CD4-positive, alpha-beta T cell (primary cell): ENCODE measurements at places on chromosomes 1 and 21.
A peak's percentile ranks its signal among the peaks of the same experiment; 100 is the strongest.

GRCh38 chr21:41755934-41756773 lies 10.7 kb downstream of the RIPK4 start:
- DNase-seq = no peak

DNA sequence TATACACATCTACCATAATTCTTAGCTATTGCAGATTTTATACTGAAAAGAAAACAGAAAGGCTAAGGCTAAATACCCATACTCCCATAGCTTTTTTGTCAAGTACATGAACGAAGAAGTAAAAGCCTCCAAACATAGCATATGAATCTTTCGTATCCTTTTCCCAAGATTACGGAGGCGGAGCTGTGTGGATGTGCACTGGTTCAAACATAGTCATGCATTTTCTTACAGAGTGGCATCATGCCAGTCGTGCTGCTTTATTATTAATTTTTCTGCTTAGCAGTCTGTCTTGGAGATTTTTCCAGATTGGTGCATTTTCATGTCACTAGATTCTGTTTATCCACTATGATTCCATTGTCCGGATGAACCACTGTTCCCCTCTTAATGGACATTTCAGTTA lies 118.7 kb upstream of the RUNX3 start:
- DNase-seq = no peak

- no peak for DNase-seq
These were observed 1.5 kb upstream of the PPP1R15B start for GRCh38 chr1:204413170-204413535.

DNA sequence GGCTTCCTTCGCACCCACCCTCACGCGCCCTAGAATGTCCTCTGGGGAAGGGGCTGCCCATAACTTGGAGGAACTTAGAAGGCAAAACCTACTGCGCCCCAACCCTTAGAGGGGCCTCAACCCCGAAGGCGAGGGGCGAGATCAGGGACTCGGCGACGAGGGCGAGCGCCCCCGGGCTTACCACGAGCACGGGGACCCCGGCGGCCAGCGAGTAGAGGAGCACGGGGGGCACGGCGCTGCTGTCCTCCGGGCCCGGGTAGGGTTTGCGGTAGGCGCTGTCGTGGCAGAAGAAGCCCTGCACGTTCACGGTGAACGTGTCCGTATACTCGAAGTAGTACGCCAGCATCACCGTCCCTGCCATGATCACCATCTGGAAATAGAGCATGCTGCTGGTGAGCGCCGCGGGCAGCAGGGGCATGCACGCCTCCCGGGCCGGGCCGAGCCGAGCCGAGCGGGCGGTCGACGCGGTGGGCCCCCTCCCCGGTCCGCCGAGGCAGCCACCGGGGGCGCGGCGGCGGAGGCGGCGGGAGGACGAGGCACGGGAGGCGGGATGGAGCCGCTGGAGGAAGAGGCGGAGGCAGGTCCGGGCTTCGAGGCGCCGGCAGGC lies 304 bp downstream of the PLPPR5 start:
- peak; percentile 9 for DNase-seq

GRCh38 chr1:245583575-245584330 lies 429.0 kb downstream of the KIF26B start:
- no peak for DNase-seq

DNA sequence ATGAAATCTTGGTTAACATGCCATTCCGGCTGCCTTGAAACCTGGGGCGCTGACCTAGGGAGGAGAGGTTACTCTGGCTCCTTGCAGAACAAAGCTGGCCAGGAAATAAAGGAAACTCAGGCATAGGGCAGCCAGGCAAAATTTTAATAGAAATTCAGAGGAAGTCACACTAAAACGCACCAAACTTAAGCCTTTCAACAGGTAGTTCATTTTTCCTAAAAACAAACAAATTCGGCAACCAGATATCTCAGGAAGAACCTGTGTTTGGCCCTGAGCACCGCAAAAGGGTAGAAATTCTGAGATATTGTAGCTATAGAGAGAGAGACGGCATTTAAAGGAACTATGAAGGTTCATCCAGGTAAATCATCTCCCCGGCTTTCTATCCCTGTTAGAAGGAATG lies 13.1 kb downstream of the LYST start:
- no peak for DNase-seq

DNA sequence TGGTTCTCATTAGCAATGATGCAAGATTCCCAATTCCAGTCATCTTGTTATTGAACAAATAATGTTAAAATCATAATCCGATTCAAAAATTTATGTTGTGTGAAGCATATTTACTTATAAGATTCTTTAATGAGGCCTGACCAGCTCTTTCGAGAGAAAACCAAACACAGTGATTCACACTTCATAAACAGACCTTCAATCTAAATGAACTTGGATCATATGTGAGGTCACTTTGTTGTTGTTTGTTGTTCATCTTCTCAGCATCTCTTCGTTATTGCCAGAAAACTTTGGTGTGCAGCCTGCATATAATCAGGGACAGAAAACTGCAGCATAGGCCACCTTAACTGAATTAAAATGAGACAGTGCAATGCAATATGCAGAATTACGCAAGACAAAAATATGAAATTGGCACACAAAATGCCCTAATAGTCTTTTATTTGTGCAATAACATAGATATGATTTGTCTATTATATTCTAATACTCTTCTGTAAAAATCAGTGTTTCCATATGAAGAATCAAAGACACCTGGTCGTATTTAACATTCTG lies 30.1 kb downstream of the NCAM2 start:
- DNase-seq = no peak

DNA sequence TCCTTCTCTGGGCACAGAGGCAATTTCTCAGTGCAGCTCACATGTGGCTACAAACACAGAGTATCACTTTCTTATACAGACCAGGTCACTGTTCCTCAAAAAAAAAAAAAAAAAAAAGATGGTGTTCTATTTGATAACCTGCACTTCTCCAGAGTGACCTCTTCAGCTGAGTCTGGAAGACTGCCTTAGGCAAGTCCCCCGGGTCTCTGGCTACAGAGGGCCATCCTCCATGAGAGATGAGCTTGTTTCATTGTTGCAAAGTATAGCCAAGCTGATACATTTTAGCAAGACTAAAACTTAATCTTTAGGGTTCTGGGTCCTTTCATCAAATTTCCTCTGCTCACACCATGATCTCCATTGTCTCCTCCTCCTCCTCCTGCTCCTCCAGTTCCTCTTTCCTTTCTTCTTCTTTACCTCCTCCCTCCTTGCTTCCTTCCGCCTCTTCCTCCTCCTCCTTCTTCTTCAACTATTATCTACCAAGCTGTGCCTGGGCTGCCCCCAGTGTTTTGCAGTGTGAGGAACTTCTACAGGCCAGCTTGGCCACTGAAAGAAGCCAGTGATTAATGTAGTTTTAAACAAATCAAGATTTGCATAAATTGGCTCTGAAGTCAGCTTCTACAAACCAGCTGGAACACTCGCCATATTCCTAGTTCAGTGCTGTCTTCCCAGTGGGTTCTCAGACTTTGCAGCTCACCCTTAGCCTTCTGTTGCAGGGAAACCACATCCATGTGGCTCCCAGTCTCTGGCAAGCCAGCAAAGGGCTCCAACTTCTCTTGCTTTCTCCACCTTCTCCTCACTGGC lies 139.4 kb downstream of the RUNX1 start:
- DNase-seq = no peak

DNA sequence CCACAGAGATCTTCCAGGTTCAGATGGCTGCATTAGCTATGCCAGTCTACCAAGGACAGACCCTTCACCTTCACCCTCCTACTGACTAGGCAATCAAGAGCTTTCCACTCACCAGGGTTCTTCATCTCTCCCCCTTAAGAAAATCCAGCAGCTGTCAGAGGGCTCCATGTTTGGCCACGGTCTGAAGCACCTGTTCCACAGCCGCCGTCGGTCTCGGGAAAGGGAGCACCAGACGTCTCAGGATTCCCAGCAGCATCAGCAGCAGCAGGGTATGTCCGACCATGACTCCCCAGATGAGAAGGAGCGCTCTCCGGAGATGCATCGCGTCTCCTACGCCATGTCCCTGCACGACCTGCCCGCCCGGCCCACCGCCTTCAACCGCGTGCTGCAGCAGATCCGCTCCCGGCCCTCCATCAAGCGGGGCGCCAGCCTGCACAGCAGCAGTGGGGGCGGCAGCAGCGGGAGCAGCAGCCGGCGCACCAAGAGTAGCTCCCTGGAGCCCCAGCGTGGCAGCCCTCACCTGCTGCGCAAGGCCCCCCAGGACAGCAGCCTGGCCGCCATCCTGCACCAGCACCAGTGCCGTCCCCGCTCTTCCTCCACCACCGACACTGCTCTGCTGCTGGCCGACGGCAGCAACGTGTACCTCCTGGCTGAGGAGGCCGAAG lies 13.8 kb downstream of the TMCC2 start:
- no peak for DNase-seq

DNA sequence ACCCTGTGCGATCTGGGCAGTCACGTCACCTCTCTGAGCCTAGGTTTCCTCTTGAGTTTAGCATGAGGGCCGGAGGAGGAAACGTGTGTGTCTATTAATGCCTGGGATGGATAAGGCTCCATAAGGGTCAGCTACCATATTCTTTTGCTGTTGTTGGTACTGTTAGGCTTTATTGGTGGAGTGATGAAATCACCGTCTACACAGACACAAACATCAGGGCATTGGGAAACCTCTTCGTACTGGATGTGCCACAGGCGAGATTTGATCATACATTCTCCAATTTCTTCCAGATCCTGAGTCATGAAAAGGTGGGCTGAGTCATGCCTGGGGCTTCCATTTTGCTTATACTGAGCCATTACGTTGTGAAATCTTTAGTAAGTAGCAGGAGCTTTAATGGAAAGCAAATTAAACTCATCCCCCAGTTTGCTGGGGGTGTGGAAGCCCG lies 24.9 kb upstream of the GRHL3 start:
- no peak for DNase-seq

- DNase-seq = no peak
These were observed 10.1 kb downstream of the VANGL2 start for GRCh38 chr1:160410406-160411005.

DNA sequence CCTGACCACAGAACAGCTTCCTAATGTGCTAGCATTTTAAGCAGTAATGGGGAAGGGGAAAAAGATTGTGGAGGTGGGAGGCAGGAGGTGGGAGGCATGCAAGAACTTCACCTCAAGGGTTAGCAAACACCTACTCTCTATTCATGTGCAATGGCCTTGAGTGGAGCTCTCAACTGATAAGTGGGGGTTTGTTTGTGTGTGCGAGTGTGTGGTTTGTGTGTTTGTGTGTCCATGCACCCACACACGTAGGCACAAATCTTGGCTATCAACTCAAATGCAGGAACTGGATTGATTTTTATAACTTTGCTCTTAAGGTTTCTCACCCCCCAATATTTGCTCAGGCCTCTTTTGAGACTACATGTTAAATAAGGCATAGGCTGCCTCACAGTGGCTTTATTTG lies 78.6 kb downstream of the SYT6 start:
- no peak for DNase-seq

- DNase-seq = no peak
These were observed 42.7 kb downstream of the SGIP1 start for GRCh38 chr1:66576645-66577044.

DNA sequence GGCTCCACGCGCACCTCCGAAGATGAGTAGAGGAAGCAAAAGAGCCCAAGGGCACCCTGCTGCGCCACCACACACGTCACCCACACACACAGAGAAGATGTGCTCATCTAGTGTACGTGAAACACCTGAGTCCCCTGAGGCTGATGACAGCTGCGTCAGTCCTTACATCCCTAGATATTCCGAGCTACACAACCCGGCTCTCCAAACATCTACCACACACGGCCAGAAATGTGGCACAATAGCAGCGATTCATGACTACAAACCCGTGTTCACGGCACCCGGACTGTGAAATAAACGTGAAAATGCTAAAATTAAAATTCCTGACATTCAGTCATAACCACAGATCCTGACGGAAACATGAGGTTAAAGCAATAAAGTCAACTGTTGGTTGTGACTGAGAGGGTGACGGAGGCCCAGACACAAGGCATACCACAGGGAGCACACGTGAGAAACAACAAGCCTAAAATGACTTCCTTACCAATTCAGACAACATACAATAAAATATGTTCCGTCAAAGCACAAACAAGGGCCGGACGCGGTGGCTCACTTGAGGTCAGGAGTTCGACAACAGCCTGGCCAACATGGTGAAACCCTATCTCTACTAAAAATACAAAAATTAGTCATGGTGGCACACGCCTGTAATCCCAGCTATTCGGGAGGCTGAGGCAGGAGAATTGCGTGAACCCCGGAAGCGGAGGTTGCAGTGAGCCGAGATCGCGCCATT lies 7.3 kb downstream of the SSU72 start:
- DNase-seq = no peak

GRCh38 chr1:78667939-78668338 lies 18.3 kb downstream of the IFI44 start:
- DNase-seq = no peak

GRCh38 chr21:45334591-45335081 lies 46.9 kb upstream of the POFUT2 start:
- no peak for DNase-seq

- no peak for DNase-seq
These were observed 27.1 kb upstream of the RUNX3 start for GRCh38 chr1:24957016-24957807.

DNA sequence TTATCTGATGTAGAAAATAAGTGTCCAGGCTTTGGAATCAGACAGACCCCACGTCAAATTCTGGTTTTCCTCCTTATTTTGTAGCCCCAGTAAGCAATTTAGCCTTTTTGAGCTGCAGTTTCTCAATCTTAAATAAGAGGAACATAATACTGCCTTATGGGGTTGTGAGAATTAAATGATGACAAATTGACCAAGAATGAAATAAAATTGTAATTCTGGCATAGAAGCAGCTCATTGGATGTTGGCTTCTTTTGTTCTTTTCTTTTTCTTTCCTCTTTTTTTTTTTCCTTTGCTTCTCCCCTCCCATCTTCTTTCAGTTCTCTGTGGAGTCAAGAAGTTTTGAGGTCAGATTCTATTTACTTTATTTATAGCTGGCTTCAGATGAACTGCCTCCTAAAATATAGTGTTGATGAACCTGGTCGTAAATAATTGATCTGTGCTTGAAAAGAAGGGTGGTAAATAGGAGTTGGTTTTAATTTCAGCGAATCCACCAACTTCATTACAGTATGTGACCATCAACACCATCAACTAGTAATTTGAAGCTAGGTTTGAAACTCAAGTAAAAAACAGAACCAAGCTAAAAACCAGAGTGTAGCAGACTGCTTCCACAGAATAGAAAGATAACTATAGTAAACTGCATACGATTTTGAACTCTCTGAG lies 81.1 kb downstream of the CACHD1 start:
- no peak for DNase-seq

DNA sequence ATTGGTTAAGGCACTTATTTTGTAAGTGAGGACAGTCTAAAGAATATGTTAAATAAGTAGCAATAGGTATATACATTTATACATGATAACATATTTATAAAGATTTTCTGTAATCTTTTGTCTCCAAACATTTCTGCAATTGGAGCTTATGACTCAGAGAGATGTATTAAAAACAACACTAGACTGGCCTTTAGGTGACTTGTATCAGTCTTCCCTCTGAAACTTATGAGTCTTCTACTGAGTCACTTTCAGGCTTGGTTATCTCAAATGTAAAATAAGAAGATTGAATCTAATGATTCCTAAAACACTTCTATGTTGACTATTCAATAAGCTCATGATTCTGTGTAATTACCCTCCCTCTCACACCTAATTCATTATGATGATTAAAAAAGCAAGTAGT lies 672.6 kb upstream of the NEGR1 start:
- no peak for DNase-seq
